CD8-positive, alpha-beta T cell (primary cell): ENCODE measurements at places on chromosomes 3 and 15. TPM values are rescaled to one million over a fixed set of nuclear protein-coding genes. Genes with fewer than 3 reads are reported as not detected.

The LARP6 gene
- not detected for total RNA-seq

DNA sequence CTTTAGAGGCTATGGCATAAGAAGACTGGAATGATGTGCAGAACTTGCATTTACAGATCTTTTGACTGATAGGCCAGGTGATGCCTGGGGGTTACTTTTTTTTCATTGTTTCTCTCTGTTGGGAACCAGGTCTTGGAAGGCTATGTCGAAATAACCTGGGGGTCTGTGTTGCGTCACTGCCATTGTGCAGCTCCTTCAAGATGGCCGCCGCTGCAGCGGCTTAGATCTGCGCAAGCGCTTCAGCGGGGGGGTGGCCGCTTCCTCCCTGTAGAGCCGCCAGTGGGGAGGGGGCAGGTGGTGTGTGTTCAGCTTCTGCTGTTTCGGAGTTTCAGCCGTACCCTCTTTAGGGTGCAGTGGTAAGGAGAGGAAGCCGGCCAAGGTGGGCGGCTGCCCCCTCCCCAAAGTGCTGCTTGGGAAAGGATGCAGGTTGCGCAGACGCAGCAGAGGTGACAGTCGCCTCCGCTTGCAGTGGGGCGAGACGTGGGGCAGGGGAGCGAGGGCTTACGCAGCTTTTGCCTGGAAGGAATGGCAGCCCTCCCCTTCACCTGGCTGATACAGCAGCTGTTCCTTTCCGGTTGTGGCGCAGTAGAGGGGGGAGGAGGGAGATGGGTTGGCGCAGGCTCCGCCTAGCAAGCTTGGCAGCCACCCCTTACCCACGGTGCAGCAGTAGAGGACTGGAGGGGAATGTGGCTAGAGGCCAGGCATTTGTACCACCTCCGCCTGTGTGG lies 1.5 kb downstream of the SNRPN start:
- DNase-seq: peak; percentile 77

DNA sequence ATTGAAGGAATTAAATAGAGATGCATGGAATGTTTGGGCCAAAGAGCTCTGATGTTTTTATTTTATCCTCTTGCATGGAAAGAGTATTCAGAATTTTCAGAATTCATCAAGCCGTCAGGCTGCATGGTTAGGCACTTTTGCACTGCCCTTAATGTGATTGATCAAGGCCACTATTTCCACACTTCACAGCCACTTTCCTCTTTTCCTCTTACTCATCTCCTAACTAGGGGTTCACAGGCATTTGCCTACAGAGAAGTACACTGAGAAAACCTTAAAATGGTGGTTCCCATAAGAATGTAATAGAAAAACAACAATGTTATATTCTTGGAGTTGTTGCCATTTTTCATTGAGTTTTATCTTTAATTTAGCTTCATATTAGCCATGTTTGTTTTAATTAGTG lies 10.9 kb downstream of the SLC35A5 start:
- no peak for DNase-seq

- no peak for DNase-seq
Observed at GRCh38 chr3:27673701-27674100, 48.4 kb downstream of the EOMES start.

GRCh38 chr15:82543160-82543559 lies 2.9 kb upstream of the RPS17 start:
- DNase-seq: peak; percentile 55
